ENCODE measurements at places on chromosomes 7 and 10. TPM values are rescaled to one million over a fixed set of nuclear protein-coding genes. Genes with fewer than 3 reads are reported as not detected.
A peak's percentile ranks its signal among the peaks of the same experiment; 100 is the strongest.

GBX1 gene
- total RNA-seq = 0.27 TPM

PNLIP gene
- total RNA-seq = 1.9 TPM

SPDYE9 gene
- not detected for total RNA-seq

MACC1 gene
- 14.6 TPM for total RNA-seq

ZNF487 gene
- 1.4 TPM for total RNA-seq

MRLN gene
- not detected for total RNA-seq

ZNF398 gene
- total RNA-seq = 58.9 TPM

ACSL5 gene
- total RNA-seq = 0.22 TPM

PRTFDC1 gene
- 4.8 TPM for total RNA-seq

BEND7 gene
- 15.8 TPM for total RNA-seq

UNC5B gene
- 31.6 TPM for total RNA-seq

TFR2 gene
- total RNA-seq = 5.7 TPM

DNA sequence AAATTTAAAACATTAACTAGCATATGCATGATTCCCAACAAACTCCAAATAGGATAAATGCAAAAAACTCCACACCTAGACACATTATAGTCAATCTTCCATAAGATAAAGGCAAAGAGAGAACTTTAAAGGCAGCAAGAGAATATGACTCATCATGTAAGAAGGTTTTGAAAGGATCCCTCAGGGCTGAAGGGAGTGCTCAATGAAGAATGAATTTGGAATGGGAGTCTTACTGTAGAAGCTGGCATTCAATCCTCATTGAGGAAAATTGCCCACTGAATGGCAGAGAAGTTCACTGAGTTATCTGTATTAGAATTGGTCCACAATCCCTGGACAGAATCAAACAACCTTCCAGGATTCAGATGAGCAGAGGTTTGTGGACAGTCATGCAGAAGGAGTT, 26.1 kb upstream of the ZNF365 start:
- H3K4me1 ChIP-seq = no peaks in the 10 kb centered on the region
- no peak for DNase-seq
- peaks cover 50% of the 10 kb centered on the region for H3K36me3 ChIP-seq
- H3K27ac ChIP-seq = no peak overlapping the region

DNA sequence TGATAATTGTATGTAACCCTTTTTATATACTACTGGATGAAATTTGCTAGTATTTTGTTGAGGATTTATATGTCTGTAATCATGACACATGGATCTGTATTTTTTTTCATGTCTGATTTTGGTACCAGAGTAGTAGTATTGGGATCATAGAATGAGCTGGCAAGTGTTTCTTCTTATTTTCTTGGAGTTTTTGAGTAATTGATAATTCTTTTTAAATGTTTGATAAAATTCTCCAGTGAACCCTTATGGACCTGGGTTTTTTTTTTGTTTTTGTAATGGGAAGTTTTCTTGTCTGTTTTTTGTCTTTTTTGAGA, 28.4 kb downstream of the ZNF33A start:
- no peaks in the 10 kb centered on the region for H3K27me3 ChIP-seq
- no peak for DNase-seq
- H3K4me1 ChIP-seq = no peaks in the 10 kb centered on the region

DNA sequence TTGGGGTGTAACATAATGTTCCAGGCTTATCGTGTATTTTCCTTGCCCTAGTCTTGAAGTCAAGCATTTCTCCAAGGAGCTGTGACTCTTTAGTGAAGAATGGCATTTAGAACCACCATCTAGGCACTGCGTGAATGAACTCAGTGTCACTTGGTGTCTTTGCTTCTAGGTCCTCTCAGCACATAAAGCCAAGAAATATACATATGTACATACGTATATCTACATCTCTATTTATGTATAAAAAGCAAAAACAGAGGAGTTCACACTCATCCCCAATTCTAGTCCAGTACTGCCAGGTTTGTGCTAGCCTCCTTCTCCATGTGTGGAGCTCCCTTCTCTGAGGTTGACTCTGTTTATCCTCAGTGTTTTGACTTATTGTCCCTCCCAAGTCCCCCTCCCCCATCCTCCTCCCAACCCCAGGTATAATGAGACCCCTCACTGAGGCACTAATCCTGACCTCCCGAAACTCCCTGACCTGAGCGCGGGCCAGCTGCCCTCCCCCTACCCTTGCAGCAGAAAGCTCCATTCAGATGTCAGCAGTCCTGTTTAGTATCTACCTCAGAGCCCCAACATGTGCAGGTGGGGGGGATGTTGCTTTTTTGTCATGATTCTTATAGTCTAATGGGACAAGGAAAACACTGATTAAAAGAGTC, 61.5 kb downstream of the GDI2 start:
- DNase-seq = peak; percentile 32
- H3K27me3 ChIP-seq = no peaks in the 10 kb centered on the region
- H3K36me3 ChIP-seq = peaks cover 29% of the 10 kb centered on the region
- H3K4me3 ChIP-seq = no peak overlapping the region

- H3K36me3 ChIP-seq = no peaks in the 10 kb centered on the region
- H3K4me3 ChIP-seq = no peak overlapping the region
- no peak for DNase-seq
- no peaks in the 10 kb centered on the region for H3K27me3 ChIP-seq
- H3K27ac ChIP-seq = no peak overlapping the region
Measured at GRCh38 chr10:44564790-44565189, 179.9 kb upstream of the CXCL12 start.

DNA sequence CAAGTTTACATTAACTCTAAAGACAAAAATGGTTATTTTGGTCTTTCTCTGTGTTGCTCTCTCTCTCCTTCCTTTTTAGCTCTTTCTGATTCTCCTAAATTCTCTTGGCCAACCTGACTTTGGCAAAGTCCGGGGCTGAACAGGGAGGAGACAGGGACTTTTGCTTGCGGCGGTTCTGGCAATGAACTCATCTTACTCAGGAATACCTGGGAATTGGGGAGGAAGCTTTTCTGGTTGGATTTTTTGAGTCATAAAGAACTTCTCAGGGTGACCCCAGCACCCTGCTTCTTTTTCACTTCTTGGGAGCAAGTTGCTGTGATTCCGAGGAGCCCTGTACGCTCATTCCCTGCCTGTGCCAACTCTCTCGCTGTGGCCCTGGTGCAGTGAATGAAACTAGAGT, 16.0 kb downstream of the GATA3 start:
- no peak overlapping the region for H3K4me3 ChIP-seq
- H3K4me1 ChIP-seq = peaks cover 30% of the 10 kb centered on the region
- no peaks in the 10 kb centered on the region for H3K36me3 ChIP-seq

DNA sequence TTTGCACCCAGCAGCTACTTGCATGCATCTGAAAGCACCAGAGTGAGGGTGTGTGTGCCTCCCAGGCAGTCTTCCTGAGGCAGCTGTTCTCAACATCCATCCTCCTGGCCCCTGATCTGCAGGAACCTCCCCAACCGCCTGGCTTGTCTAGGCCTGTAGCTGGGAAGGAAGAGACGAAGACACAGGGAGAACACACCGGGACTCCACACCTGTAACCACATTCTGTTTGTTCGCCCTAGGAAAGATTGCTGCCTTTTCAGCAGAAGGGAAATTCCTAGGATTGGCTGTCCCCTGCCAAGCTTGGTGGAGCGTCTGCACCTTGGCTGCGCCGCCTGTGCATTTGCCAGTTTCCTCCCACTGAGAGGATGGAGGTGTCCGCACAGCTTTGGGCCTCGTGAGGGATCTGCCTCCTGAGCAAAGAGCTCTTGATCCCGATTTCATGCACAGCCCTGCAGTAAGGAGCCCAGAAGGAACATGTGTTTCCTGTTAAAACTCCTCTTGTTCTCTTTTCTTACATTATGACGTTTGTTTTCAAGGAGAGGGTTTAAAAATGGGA, 154.6 kb downstream of the TPST1 start:
- H3K27ac ChIP-seq = peak overlapping the region; percentile 70
- no peak for DNase-seq
- H3K27me3 ChIP-seq = no peaks in the 10 kb centered on the region
- no peaks in the 10 kb centered on the region for H3K36me3 ChIP-seq
- no peak overlapping the region for H3K4me3 ChIP-seq

DNA sequence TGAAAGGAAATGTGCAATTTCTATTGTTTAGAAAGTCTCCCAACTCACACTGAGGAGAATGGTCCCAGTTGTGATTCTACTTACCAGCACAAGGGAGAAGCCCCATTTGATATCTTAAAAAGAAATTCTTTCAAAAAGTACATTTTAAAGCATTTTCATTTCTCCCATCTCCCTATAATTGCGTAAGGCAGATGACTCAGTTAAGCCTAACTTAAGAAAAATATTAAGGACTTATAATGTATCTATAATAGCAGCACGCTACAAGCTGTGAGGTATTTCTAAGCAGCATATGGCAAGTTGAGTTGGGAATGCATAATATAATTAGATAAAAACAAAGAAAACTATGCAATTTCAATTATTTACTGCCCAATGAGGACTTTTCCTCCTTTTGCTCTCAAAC, 8.5 kb upstream of the NRCAM start:
- peaks cover 15% of the 10 kb centered on the region for H3K4me1 ChIP-seq
- no peak overlapping the region for H3K4me3 ChIP-seq
- H3K36me3 ChIP-seq = no peaks in the 10 kb centered on the region
- no peak for DNase-seq
- no peaks in the 10 kb centered on the region for H3K27me3 ChIP-seq
- H3K27ac ChIP-seq = no peak overlapping the region

DNA sequence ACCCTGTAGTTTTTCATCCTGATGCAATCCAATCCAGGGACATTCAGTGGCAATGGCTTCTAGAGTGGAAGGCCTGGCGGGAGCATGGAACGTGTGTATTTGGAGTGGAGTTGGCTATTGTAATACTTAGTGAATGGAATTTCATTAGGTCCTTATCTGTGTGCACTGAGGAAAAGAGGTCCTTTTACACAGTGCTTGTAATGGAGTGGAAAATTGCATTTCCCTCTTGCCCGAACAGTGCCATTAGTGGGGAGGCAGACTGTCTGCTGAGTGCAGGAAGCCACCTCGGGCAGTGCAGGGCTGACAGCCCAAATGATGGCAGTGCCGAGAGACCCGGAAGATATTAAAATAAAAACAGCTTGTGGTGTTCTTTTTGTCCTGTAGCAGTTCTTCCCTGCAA, 786.6 kb downstream of the LRMDA start:
- H3K4me3 ChIP-seq = no peak overlapping the region
- H3K4me1 ChIP-seq = 0 out of 2 replicates have a peak, but pooled peaks cover 3% of the 10 kb centered on the region
- H3K27me3 ChIP-seq = peaks cover 71% of the 10 kb centered on the region

DNA sequence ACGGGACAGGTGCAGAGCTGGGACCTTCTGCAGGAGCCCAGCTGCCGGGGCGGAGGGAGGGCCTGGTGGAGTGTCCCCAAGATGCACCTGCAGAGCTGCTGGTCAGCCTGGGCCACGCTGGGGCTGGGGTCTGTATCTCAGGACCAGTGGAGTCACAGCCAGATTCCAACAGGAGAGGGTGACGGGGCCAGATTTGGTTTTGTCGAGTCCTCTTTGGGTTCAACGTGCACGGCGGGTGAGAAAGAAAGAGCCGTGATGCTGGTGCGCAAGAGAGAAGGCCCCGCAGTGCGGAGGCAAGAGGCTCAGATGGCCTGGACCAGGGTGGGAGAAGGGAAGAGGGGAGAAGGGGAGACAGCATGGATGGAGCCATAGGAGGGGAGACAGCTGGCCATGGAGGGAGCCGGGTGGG, 462.9 kb downstream of the PTPRN2 start:
- H3K4me3 ChIP-seq = no peak overlapping the region
- no peaks in the 10 kb centered on the region for H3K27me3 ChIP-seq
- no peak overlapping the region for H3K27ac ChIP-seq
- no peak for DNase-seq

DNA sequence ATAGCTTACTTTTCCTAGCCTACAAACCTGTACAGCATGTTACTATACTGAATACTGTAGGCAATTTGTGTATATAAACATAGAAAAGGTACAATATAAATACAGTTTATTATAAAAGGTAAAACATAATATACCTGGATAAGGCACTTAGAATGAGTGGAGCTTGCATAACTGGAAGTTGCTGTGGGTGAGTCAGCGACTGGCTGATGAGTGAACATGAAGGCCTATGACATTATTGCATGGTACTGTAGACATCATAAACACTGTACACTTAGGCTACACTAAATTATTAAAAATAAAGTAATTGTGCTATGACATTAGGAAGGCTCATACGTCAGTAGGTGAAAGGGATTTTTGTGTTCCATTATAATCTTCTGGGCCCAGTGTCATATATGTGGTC, 228.8 kb downstream of the HDAC9 start:
- no peaks in the 10 kb centered on the region for H3K36me3 ChIP-seq
- H3K27ac ChIP-seq = no peak overlapping the region
- H3K27me3 ChIP-seq = no peaks in the 10 kb centered on the region
- H3K4me1 ChIP-seq = no peaks in the 10 kb centered on the region
- H3K4me3 ChIP-seq = no peak overlapping the region
- DNase-seq = no peak

DNA sequence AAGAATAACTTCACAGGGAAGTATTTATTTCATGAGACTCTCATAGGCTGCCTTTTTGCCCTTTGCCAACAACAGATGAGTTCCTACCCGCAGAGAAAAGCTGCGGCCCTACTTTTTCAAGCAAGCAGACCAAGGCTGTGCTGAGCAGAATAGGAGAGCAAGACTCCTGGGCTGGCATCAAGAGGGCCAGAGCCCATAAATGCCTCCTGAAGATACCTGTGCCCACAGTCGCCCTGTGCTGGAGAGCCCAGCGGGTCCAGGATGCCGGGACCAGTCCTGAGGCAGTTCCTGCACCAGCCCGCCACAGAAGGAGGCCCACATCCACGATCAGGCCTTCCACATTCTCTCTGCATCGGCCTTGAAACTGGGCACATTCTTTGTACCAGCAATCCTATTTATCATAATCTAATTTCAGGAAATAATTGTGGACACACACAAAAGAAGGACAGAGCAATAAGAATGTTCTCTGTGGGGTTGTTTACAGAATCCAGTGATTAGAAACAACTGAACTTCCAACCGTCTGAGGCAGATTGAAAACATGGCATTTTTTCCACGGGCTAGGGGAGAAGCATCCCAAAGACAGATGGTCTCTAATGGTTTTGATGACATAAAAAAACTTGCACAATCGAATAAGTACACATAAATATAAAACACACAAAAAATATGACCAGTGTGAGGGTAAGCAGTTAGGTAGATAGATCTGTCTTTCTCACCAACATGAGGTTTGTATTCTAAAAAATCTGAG, 95.6 kb downstream of the CPXM2 start:
- no peak for DNase-seq
- no peak overlapping the region for H3K27ac ChIP-seq
- peaks cover 57% of the 10 kb centered on the region for H3K4me1 ChIP-seq
- peaks cover 6% of the 10 kb centered on the region for H3K27me3 ChIP-seq

- H3K36me3 ChIP-seq = peaks cover 6% of the 10 kb centered on the region
- DNase-seq = no peak
- no peaks in the 10 kb centered on the region for H3K27me3 ChIP-seq
- H3K27ac ChIP-seq = peak overlapping the region; percentile 7
- peaks cover 48% of the 10 kb centered on the region for H3K4me1 ChIP-seq
Measured at GRCh38 chr10:32348297-32349198, 1.6 kb upstream of the EPC1 start.

All from WTC11 (cell line).